ENCODE measurements at places on chromosomes 7 and 10.

DNA sequence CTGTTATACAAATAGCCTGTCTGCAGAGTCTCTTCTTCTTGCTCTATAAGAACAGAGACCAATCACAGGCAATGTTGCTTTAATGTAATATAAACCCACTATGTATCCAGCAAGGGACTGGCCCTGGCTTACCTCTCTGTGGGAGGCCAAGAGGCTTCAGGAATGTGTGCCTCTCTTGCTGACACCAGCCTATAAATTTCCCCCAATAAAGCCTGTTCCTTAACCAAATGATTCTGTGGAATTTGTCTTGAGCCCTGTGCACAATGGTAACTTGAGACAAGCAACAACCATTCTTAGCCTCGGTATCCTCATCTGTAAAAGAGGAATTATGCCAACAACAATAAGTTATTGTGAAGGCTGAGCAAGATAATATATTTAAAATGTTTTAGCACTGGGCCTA, 563.7 kb downstream of the GRM8 start:
- DNase-seq, result no peak

GRCh38 chr7:101998906-101999240, 181.4 kb downstream of the CUX1 start:
- DNase-seq, result no peak

- DNase-seq, result no peak
These were observed 8.2 kb upstream of the NDUFB2 start for GRCh38 chr7:140688341-140688740.

GRCh38 chr7:70208236-70209063, 610.2 kb downstream of the AUTS2 start:
- no peak for DNase-seq

GRCh38 chr10:48931188-48931587, 8.5 kb downstream of the LRRC18 start:
- DNase-seq, result no peak

- no peak for DNase-seq
These were observed 31.2 kb downstream of the CFAP46 start for GRCh38 chr10:132910901-132911785.

GRCh38 chr10:48609899-48610584, 5.2 kb upstream of the ARHGAP22 start:
- no peak for DNase-seq

DNA sequence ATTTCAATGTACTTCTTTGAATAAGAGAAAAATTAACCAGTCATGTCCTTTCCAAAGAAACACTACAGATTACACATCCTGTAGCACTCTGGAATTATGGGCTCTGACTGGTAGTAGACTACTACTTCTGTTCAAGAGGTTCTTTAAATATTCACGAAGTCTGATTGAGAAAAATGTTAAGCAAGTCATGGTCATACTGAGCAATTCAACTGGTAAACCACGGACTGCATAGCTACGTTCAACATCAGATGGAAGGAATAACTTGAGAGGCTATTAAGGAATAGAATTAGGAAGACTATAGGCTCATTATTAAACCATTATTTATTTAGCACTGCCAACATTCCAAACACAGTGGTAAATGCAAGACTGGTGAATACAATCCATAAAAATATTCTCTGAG, 160.8 kb downstream of the IMMP2L start:
- no peak for DNase-seq

GRCh38 chr7:4269086-4269485, 413.0 kb upstream of the FOXK1 start:
- no peak for DNase-seq

DNA sequence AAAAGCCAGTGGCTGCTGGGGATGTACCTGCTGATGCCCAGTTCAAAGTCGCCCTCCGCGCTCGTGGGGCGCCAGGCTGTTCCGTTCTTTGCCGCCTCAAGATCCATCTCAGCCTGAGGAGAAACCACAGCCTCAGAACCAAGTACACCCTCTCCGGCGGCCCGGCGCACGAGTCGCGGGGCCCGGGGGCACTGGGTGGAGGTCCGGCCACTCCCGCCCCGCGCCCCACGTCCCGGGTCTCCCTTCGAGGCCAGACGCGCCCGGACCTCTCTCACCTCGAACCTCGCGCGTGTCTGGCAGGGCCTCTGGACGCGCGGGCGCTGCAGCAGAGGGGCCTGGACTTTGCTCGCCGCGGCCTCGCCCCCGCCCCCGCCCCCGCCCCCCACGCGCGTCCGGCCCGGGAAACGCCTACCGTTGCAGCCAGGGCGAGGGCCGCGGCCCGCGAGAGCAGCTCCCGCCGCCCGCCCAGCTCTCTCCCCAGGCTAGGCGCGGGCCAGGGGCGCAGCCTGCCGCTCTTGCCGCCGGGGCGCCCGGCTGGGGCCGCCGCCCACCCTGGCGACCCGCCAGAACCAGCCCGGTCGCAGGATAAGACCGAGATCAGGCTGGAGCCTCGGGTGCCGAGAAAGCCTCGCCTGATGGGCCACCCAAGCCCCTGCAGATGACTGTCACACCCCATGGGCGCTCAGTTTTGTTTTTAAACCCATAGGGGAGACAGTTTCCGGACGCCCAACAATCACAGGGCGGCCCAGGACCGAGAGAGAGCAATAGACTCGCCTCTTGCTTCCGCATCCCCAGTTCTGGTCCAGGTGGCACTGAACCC, at the start of gene ABCB4:
Gene ABCB4, minus strand, starts transcription at position 322 of the 820 bp plus-strand sequence. Its CDS starts 215 bp downstream, at position 107.
- no peak for DNase-seq

- DNase-seq, result no peak
These were observed 7.2 kb downstream of the AP5Z1 start for GRCh38 chr7:4782333-4783291.

DNA sequence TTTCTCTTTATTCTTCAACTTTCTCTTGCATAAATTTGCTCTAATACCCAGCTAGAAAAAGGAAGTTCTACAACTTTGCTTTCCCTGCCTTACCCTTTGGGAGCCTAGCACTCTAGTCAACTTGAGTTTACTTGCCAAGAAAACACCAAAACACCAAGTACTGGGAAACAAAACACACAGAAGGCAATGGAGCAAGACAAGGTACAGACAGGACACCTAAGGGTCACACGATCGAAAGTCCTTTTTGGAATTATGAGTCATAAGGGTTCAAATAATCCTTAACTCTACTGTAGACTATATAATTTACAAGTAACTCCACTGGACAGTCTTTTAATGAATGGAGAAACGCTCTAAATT, 42.6 kb upstream of the ANAPC16 start:
- no peak for DNase-seq

GRCh38 chr7:140485500-140486265, 6.4 kb upstream of the MKRN1 start:
- DNase-seq, result no peak

- no peak for DNase-seq
These were observed 82.9 kb upstream of the AFAP1L2 start for GRCh38 chr10:114486938-114487814.

DNA sequence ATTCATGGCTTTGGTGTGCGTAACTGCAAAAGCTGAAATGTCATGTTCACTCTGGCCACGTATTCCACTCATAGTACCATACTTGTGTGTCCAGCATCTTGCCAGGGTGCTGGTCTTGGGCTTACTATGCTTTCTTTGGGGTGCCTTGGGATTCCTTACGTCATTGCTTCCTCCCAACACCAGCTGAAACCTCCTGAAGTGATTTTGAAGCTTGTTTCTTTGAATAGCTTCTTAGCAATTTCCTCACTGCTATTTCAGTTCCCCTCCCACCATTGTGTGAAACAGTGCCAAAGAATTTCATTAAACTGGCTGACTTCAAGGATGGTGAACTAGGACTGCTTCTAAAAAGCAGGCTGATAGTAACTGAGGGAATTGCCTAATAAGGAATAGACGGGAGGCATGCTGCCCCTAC, 36.9 kb downstream of the ENTPD1 start:
- no peak for DNase-seq

GRCh38 chr7:47839381-47839780, 108.9 kb downstream of the PKD1L1 start:
- DNase-seq, result no peak

DNA sequence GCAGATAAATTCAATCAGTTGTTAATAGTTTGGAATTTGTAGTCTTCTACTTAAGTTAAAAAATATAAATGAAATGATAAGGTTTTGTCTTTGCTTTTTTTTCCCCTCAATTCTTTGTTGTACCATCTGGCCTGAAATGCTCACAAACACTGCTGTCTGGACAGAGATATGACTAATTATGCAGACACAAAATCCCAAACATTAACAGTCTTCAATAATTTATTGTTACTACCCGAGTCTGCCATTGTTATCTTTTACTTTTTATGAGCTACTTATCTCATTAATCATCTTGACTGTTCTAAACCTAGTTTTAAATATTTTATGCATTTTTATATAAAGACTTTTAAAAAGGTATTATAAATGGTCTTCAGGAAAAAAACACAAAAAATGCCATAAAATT, 64.7 kb upstream of the THSD7A start:
- DNase-seq, result no peak

DNA sequence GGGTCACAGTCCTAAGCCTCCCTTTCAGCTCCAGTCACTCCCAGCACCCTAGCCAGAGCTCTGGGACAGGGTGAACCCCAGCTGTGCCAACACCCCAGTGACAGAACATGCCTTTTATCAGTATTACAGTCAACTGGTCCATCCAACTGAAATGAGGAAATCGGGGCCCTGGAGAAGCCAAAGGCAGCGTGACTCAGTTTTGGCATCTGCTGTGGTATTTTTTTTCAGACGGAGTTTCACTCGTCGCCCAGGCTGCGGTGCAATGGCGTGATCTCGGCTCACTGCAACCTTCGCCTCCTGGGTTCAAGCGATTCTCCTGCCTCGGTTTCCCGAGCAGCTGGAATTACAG, 3.4 kb upstream of the CLDN15 start:
- no peak for DNase-seq

DNA sequence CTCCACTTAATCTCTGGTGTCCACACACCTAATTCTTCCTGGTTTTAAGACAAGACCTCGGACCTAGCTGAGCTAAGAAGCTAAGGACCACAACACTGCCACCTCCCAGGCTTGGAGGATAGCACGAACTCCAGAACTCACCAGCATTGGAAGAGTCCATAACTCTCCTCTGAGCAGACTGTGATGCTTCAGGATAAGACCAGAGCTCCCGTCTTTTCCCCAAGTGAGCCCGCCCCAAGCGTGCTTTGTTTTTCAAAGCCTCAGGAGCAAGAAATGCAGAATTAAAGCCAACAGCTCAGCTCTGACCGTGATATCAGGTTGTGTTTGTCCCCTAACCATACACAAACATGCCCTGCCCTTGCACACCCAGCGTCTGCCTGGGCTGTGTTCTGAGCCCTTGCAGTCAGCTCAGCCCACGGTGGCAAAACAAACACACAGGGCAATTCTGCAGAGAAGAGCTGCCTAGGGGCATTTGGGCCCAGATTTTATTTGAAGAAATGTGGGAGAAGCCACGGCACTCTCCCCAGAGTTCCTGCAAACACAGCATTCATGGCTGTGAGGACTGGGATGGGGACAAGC, 145.4 kb downstream of the WDR11 start:
- DNase-seq, result no peak

DNA sequence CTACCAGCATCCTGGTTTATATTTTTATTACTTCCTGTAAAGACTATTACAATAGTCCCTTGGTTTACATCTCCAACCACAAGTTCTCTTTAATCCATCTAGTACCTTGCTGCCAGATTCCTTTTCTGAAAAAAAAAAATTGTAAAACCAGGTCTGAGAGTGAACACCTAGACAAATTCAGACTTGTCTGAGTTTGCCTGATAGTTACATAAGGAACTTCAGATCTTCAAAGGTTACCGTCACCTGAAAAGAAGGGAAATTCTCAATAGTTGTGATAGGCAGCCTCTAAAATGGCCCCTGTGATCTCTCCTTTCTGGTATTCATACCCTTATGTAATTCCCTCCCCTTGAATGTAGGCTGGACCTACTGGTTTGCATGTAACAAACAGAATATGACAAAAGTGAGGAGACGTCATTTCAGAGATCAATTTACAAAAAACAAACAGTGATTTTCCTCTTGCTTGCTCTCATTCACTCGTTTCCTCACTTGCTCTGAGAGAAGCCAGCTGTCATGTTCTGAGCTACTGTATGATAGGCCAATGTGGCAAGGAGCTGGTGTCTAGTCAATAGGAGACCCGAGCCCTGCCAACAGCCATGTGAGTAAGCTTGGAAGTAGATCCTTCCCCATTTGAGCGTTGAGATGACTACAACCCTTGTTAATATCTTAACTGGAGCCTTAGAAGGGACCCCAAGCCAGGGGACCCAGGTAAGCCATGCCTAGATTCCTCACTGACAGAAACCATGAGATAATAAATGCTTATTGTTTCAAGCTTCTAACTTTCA, 110.9 kb upstream of the LSM8 start:
- DNase-seq, result no peak

DNA sequence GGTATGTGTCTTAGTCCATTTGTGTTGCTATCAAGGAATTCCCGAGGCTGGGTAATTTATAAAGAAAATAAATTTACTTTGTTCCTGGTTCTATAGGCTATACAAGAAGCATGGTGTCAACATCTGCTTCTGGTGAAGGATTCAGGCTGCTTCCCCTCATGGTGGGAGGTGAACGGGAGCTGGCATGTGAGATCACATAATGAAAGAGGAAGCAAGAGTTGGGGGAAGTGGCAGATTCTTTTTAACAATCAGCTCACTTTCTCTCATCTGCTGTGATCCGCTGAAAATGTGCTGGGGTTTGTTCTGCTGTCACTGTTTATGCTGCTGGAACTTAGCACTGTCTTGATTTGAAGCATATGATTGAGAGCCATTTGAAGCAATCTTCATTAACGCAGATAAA, 730.0 kb upstream of the SORCS1 start:
- DNase-seq, result no peak

DNA sequence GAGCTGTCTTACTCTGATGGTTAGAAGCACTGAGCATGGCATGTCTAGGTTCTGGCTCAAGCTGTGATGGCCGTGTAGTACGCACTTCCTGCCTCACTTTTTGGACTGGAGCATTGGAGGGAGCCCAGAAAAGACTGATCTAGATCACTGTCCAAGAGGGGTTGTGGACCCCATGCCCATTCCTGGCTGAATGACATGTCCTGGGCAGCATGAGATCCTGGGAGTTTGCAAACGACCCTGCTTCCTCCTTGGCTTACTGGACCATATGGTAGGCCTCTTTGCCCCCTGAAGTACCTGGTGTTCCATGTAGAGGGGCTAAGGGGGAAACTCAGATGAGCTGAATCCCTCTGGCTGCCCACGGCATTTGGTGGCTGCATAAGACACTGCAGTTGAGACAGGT, 36.7 kb downstream of the ARHGAP22 start:
- no peak for DNase-seq

- DNase-seq, result no peak
These were observed at the start of gene GRIFIN for GRCh38 chr7:2476298-2476697. Gene GRIFIN, minus strand, starts transcription at chr7:2476398. Its CDS starts 15 bp downstream, at chr7:2476383.

- no peak for DNase-seq
These were observed 21.2 kb downstream of the BMPER start for GRCh38 chr7:33926535-33926934.
